Common myeloid progenitor, CD34-positive (primary cell): ENCODE measurements at places on chromosomes 1 and 21.

- no peak for DNase-seq
Measured at GRCh38 chr21:27806281-27806680, 839.4 kb upstream of the ADAMTS5 start.

DNA sequence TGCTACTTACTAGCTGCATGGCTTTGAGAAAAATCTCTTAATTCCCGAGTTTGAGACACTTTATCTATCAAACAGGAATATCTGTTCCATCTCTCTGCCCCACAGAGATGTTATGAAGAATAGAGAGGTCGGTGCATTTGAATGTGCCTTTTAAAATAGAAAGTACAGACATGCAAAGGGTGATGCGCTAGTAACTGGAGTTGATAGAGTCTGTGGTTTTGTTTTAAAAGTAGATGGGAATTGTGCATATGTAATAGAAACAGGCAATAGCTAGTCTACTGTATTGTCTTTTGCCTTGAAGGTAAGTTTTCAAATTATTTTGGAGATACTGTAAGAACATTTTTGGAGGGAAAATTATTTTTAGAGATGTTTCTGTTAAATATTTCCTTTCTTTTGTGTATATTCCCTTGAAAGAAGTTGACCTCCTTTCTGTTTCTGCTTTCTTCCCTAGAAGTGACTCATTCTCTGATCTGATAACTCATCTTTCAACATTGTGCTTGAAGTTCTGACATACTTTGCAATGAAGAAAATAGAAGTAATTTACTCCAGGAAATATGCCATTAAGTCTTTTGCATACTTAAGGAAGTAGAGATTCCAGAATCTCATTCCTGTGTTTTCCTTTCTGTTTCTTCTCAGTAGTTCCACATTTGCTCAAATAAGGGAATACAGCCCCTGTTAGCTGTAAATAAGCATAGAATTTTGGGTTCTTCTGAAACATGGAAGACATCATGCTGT is 151.6 kb downstream of the SDCCAG8 start:
- DNase-seq = no peak

GRCh38 chr1:91797164-91797563 is 88.8 kb downstream of the TGFBR3 start:
- no peak for DNase-seq

GRCh38 chr1:165426745-165427144 is 18.2 kb downstream of the RXRG start:
- no peak for DNase-seq

DNA sequence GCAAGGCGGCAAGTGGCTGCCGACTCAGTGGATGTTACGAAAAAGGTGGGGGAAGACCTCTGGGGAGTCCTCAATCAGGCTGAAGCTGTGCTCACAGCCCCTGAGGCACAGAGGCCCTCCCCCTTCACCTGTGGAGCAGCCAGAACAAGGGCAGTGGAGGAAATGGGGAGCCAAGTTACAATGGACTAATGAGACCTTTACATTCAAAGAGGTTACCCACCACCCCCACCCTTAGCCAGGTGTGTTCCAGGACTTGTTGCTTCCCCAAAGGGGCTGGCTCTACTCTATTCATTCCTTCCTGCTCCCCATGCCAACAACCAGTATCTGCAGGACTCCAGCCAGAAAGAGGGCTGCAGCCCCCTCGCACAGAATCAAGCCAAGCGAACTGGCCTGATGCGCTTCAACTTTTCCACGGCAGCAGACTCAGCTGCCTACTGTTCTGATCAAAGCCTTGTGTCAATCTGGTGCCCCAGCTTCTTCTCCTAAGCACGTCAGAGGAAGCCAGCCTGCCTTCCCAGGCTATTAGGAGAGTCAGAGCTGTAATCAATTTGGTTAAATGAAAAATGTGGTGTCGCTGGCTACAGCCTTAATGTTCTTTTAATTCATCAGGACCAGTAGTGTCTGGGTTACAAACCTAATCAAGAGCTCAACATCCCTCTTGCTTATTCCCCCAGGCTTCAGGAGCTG is 1.8 kb upstream of the SYT2 start:
- DNase-seq = no peak

DNA sequence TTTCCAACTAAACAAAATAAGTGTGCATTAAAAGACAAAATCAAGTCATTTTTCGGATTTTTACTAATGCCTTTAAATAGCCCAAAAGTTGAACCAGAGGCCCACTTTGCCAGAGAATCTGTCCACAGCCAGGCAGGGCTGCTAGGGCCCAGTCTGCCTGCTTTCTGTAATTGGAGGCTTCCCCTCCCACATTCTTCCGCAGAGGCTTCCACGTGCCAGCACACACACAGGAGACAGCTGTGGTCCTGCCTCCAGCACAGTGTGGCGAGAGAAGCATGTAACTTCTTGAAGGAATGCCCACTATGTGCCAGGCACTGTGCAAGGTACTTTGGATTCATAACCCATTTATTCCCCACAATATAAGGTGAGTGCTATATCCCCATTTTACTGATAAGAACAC is 11.3 kb upstream of the PDZK1IP1 start:
- DNase-seq = no peak

DNA sequence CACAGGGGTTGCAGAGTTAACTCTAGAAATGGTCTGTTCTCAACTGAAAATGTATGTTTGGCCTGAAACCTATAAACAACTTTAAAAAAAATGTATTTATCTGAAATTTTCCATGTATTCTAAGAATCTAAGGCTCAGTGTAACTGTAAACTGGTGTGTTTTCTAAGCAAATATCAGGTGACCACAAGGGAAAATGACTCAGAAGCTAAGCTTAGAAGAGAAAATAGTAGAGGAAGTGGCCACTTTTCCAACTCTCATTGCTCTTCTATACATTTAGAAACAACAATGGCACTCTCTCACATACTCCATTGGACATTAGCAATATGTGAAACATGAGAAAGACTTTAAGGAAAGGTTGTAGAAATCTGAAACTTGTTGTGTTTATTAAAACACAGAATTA is 7.5 kb downstream of the TNFSF18 start:
- DNase-seq = peak; percentile 49

DNA sequence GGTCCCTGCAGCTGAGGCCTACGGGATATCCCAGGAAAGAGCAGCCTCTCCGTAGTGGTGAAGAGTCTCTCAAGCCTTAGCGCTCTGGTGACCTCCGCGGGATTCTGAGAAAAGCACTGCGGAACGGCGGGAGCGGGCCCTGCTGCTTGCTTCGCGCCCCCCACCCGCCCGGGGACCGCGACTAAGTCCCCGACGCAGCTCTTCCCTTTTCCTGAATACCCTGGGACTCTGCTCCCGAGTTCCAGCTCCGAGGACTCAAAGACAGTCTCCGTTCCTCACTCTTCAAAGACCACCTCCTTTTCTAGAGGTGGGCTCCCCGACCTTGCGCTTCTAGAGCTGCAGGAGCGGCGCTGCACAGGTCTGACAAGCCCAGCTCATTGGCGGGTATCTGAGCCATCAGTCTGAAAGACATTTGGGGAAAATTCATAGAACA is 3.6 kb upstream of the PRRX1 start:
- no peak for DNase-seq

GRCh38 chr1:52127181-52128180 is 14.4 kb upstream of the ZFYVE9 start:
- DNase-seq = peak; percentile 57

- DNase-seq = peak; percentile 72
Measured at GRCh38 chr1:151175863-151176262, at the start of gene TMOD4. Gene TMOD4, minus strand, starts transcription at chr1:151175981. Its CDS starts 1,106 bp downstream, at chr1:151174875.

GRCh38 chr21:40372506-40372905 is 474.5 kb downstream of the DSCAM start:
- DNase-seq = no peak

GRCh38 chr1:46802081-46802480 is 3.2 kb downstream of the CYP4B1 start:
- no peak for DNase-seq

DNA sequence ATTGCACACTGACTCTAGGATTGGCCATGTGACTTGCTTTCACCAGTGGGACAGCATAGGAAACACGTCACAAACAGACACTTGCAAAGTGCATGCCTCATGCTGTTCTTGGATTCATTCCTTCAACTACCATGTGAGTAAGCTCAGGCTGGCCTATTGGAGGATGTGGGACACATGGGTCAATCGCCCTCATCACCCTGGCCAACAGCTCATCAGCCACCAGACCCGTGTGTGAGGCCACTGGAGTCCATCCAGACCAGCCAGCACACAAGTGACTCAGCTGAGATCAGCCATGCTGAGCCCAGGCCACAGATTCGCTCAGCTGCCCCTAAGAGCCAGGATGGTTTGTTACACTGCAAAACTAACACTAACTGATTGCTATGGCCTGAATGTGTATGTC is 216.1 kb upstream of the GRIK3 start:
- no peak for DNase-seq

DNA sequence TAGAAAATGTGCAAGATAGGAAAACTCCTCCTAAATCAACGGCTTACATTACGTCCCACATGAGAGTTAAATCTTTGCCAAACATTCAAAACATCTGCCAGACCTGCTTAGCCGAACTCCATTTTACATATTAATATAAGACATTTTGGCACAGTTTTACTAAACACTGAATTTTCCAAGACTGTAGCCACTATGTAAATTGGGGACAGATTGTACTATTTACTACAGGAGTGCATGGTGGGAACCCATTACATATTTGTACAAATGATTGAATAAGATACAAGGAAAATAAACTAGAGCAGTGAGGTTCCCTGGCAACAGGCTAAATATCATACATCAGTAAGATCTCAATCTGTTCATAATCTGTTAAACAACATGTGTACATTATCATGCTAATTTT is 1234.4 kb downstream of the KCNT2 start:
- DNase-seq = no peak

DNA sequence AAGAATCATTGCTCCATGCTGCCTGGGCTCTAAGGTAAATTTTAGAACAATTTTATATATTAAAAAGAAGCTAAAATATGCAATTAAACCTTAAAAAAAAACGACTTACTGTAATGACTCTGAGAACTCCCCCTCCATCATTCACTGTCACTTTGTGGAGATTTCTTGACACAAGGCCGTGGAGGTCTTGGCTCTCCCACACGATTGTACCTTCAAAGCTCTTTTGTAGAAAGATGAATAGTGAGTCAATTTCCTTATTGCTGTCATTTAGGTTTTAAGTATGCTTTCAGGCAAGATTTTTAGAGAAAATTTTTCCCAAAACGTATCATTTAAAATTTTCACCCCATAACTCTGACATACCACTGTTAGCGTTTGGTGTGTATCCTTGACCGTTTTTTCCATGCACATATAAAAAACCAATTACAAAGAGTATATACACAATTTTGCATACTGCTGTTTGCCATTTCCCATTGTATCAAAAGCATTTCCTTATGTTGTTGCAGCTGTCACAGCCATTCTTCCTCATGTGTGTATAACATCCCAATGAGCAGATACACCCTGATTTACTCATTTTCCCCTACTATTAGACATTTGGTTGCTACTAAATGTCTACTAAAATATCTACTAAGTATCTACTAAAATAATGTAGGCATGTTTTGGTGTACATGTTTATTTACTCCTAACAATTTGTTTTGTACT is 33.4 kb downstream of the B3GALNT2 start:
- no peak for DNase-seq
